ENCODE measurements at places on chromosomes 1 and 21. TPM values are rescaled to one million over a fixed set of nuclear protein-coding genes. Genes with fewer than 3 reads are reported as not detected.

DNA sequence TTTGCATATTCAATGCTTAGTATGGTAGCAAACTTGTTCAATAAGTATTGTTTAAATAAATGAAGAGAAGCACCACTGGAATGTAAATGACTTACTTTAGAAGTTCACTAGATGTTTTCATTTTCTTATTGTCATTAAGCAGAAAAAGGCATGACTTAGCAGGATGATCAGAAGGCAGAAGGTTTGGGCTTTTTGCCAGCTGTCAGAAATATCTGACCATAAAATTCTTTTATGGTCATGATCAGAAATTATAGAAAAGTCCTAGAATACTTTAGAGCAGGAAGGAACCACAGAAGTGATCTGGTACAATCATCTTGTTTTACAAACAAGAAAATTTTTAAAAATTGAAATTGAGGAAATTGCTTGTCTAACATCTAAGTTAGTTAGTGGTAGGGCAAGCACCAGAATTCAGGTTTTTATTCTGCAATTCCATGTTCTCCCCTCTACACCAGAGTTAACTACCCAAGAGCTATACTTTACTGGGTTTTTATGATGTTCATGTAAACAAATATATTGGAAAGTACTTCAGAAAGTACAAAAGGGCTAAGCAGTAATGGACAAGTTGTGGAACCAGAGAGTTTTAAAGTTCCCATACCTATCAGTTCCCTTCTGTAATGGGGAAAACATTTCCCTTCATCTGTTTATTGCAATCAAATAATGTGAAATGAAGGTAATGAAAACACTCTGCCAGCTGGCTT, 10.1 kb downstream of the FMO5 start:
- no peak overlapping the region for H3K27ac ChIP-seq
- no peak overlapping the region for H3K4me3 ChIP-seq
- DNase-seq, result no peak
- H3K27me3 ChIP-seq, result peaks cover 5% of the 10 kb centered on the region

DNA sequence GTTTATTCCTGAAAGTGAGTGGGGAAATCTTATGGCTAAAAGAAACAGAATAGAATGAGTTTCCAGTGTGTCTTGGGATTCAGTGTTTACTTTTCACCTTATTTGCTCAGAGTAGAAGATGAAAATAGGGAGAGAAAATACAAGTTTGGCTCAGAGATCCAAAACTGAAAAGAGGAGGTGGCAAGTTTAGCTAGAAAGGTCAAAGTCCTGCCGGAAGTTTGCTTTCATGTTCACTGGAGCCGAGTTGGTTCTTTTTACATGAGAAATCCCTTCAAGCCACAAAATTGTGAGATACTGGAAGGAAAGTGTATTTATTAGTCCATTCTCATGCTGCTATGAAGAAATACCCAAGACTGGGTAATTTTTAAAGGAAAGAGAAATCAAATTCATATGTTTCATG, 604.6 kb downstream of the MRPL39 start:
- H3K27me3 ChIP-seq, result no peaks in the 10 kb centered on the region
- H3K4me3 ChIP-seq, result no peak overlapping the region
- H3K36me3 ChIP-seq, result no peaks in the 10 kb centered on the region

DNA sequence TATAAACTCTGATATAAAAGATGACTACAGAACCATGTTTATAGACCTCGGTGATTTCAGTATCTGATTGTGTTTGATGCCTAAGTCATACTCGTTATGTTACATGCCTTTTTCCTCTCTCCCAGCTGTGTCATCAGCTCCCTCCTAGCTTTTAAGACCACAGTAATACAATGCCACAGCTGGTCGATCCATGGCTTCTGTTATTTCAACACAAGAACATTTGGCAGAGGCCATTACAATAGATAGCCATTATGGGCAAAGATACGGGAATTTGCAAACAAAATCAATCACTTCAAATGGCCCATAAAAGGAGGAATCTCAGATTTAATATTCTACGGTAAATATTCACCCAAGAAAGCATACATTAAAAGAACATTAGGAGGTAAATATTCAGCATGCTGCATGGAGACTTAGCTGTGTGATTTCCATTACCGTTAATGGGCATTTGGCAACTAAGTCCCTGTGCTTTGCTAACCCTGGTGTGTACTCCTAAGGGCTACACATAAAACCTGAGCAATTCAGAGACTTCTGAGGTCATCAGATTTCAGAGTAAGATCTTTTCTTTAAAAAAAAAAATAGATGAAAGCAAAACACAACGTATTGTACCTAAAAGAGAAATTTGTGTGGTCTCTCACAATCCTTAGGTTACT, 153.4 kb downstream of the PIGK start:
- H3K36me3 ChIP-seq, result no peaks in the 10 kb centered on the region
- no peak for DNase-seq
- H3K27me3 ChIP-seq, result no peaks in the 10 kb centered on the region
- no peaks in the 10 kb centered on the region for H3K4me1 ChIP-seq

DNA sequence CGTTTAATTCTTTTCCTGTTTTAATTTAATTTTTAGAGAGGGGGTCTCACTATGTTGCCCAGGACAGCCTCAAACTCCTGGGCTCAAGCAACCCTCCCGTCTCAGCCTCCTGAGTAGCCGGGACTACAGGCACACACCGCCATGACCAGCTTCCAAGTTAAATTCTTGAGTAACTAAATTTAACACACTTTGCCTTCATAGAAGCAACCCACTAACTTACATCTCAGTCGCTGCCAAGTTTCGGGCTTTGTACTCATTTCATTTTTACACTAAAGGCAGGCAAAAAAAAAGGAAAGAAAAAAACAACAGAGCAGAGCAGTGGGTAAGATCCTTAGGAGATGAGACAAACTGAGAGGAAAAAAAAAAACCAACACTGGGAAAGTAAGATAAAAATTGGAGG, 3.5 kb downstream of the TIAM1 start:
- no peaks in the 10 kb centered on the region for H3K4me1 ChIP-seq
- no peak overlapping the region for H3K4me3 ChIP-seq
- H3K36me3 ChIP-seq, result no peaks in the 10 kb centered on the region

- H3K36me3 ChIP-seq, result peaks cover 53% of the 10 kb centered on the region
- no peak for DNase-seq
- no peaks in the 10 kb centered on the region for H3K4me1 ChIP-seq
- peak overlapping the region; percentile 19 for H3K27ac ChIP-seq
- H3K4me3 ChIP-seq, result no peak overlapping the region
Observed at GRCh38 chr21:36729310-36729970, 30.5 kb downstream of the SIM2 start.

DNA sequence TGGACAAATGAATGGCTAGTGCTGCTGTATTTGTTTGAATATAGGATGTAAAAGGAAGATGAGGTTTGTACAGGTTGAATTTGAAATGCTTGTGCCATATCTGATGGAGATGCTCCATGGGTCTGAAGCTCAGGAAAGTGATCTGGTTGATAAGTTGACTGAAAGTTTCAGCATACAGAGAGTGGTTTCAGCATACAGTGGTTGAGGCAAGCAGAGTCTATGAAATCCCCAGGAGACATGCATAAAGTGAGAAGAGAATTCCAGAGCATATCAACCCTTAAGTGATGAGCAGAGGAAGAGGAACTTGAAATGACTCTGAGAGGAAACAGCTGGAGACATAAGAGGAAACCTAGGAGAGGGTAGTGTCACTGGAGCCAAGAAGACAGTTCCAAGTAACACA, 21.7 kb downstream of the TCHHL1 start:
- H3K36me3 ChIP-seq, result no peaks in the 10 kb centered on the region
- no peaks in the 10 kb centered on the region for H3K4me1 ChIP-seq
- H3K27ac ChIP-seq, result no peak overlapping the region

DNA sequence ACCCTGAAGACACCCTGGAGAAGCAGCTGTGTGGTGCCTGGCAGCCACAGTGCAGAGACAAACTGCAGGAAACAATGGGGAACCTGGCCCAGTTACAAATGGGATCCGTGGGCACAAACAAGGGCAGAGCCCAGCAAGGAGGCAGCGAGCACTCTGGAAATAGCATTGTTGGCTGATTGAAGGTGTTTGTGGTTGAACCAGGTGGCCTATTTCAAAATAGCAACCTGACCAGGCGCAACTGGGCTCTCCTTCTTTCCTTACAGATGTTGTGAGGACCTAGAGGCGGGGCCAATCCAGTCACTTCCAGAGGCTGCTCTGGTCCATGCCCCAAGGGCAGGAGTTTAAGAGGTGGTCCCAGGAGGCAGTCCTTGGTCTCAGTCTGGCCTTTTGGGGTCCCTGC, 21.7 kb upstream of the ZBTB21 start:
- no peaks in the 10 kb centered on the region for H3K4me1 ChIP-seq
- H3K27me3 ChIP-seq, result no peaks in the 10 kb centered on the region
- DNase-seq, result no peak
- no peak overlapping the region for H3K4me3 ChIP-seq

Gene TARDBP
- total RNA-seq, result 261 TPM

DNA sequence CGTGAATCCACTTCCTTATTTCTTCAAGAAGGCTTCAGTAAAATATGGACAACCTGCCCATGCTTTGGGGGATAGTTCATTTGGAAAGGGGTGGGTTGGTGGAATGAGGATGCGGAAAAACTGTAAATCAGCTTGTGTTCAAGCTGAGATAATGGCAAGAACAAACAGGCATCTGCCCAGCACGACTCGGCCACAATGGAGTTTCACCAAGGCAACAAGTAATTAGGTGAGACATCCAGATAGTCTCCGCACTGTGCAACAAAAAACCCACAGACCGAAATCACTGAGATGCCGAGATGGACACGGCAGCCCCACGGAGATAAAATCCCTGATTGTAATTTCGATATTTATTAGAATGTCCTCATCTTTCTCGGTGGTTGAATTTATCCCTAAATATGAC, 455.2 kb downstream of the AJAP1 start:
- no peak for DNase-seq
- H3K27me3 ChIP-seq, result no peaks in the 10 kb centered on the region
- no peak overlapping the region for H3K4me3 ChIP-seq
- no peaks in the 10 kb centered on the region for H3K36me3 ChIP-seq

GRCh38 chr1:8040586-8040985, 14.5 kb upstream of the ERRFI1 start:
- no peaks in the 10 kb centered on the region for H3K27me3 ChIP-seq
- H3K4me1 ChIP-seq, result peaks cover 14% of the 10 kb centered on the region
- peak; percentile 88 for DNase-seq
- H3K27ac ChIP-seq, result peak overlapping the region; percentile 60
- no peak overlapping the region for H3K4me3 ChIP-seq

DNA sequence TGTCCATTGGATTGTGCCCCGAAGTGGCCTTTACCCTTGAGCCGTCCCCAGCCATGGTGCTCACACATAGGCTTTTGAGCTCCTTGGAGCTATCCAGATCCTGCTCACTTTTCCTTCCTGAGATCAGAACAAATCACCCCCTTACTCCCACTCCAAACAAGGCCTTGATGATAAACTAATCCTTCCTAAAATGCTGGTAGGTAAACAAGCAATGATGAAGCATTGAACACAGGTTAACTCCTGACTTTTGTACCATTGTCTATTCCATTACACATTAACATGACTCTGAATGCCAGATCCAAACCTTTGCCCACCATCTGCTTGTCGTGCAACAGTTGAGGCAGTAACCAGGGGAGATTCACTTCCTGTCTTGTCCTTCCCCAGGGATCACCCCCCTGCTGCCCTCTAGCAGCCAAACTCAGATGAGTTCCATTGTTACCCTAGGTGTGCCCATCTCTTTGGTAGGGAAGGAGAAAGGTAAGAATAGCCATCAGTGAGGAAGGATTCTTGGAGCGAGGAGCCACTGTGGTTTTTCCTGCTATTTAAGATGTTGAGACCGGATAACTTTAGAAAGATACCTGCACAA, 79.5 kb upstream of the DNAJC6 start:
- no peak overlapping the region for H3K4me3 ChIP-seq
- no peaks in the 10 kb centered on the region for H3K27me3 ChIP-seq
- no peak for DNase-seq
- no peaks in the 10 kb centered on the region for H3K36me3 ChIP-seq
- H3K27ac ChIP-seq, result no peak overlapping the region

DNA sequence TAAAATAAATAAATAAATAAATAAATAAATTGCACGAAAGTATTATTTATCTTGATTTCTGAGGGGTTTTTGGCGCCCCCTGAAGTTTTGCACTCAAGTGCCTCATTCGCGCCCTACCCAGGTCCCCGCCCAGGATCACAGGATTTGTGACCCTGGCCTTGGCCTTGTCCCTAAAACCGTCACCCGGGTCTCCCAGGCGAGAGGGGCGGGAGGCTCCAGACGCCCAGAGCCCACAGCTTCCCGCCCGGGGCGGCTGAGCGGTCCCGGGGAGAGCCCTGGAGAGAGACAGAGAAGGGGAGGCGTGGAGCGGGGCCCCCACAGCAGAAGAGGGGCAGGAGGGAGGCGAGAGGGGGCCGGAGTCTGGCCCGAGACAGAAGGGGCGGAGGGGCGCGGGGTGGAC, 91.8 kb upstream of the CASZ1 start:
- peak overlapping the region; percentile 40 for H3K4me3 ChIP-seq
- H3K27me3 ChIP-seq, result no peaks in the 10 kb centered on the region
- peaks cover 6% of the 10 kb centered on the region for H3K4me1 ChIP-seq
- H3K27ac ChIP-seq, result no peak overlapping the region
- peak; percentile 33 for DNase-seq
- no peaks in the 10 kb centered on the region for H3K36me3 ChIP-seq

Gene RAB42
- 3.5 TPM for total RNA-seq

DNA sequence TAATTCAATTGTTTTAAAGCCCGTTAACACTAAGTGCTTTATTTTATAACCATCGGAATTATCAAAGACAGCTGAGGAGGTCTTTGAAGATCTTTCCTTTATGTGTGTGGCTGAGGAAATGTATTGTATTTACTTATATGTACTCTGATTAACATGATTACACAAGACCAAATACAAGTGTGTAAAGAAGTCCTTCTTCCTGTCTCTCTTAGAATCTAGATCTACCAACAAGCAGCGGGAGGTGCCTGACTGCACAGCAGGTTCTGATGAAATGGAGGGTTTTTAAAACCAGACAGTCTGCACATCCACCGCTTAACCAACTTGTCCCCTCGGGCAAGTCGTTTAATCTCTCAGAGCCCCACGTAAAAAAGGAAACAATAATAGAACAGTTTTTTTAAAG, 240.5 kb upstream of the MAP1LC3C start:
- H3K27me3 ChIP-seq, result no peaks in the 10 kb centered on the region
- H3K4me3 ChIP-seq, result no peak overlapping the region
- H3K4me1 ChIP-seq, result peaks cover 4% of the 10 kb centered on the region

GRCh38 chr1:232973652-232974611, 23.5 kb downstream of the NTPCR start:
- H3K4me3 ChIP-seq, result no peak overlapping the region
- no peak for DNase-seq
- peaks cover 41% of the 10 kb centered on the region for H3K36me3 ChIP-seq
- H3K4me1 ChIP-seq, result peaks cover 7% of the 10 kb centered on the region

- H3K36me3 ChIP-seq, result no peaks in the 10 kb centered on the region
- no peaks in the 10 kb centered on the region for H3K27me3 ChIP-seq
- no peak overlapping the region for H3K27ac ChIP-seq
- H3K4me3 ChIP-seq, result no peak overlapping the region
- no peak for DNase-seq
- H3K4me1 ChIP-seq, result no peaks in the 10 kb centered on the region
Observed at GRCh38 chr1:34740161-34740868, 14.5 kb upstream of the GJB5 start.

All from A673 (cell line).